Right renal cortex interstitium (tissue), 3 donors: ENCODE measurements at places on chromosomes 1 and 21. TPM values are rescaled to one million over a fixed set of nuclear protein-coding genes. Genes with fewer than 3 reads are reported as not detected.
A peak's percentile ranks its signal among the peaks of the same experiment; 100 is the strongest.

Gene TNFRSF18
- not detected for polyA plus RNA-seq

GRCh38 chr1:209196140-209196539 is 387.4 kb upstream of the CAMK1G start:
- DNase-seq, result no peak

DNA sequence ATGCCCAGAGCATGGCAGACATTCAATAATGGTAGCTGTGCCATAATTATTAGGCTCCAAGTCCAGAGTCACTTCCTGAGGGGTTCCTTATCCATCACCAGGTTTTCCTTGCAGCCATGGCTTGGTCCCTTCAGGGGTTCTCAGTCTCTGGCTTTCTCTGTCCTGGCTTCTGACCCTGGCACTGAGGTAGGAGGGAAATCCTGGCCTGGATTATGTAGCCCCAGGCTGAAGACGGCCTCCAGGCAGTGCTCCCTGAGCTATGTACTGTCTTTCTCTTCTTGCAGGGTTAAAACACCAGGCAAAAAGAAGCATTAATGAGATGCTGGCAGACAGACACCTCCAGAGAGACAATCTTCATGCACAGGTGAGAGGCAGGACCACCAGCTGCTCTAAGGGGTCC is 9.5 kb upstream of the PADI3 start:
- DNase-seq, result peak; percentile 56

DNA sequence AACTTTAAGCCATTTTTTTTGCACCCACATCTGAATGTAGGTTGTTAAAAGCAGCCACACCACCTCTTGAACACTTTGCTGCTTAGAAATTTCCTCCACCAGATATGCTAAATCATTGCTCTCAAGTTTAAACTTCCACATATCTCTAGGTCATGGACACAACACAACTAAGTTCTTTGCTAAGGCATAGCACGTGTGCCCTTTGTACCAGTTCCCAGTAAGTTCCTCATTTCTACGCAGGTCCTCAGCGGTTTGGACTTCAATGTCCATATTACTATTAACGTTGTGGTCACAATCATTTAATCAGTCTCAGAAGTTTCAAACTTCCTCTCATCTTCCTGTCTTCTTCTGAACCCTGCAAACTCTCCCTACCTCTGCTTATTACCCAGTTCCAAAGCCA is 661.6 kb upstream of the PKN2 start:
- no peak for DNase-seq

Gene EPHA2
- polyA plus RNA-seq, result 18.4 TPM

Gene SLC16A1
- polyA plus RNA-seq, result 60.5 TPM
